ENCODE measurements at places on chromosomes 12 and 14. TPM values are rescaled to one million over a fixed set of nuclear protein-coding genes. Genes with fewer than 3 reads are reported as not detected.

- no peak for DNase-seq
Measured at GRCh38 chr14:28102001-28102400, 664.6 kb upstream of the FOXG1 start.

GRCh38 chr14:77102154-77102553 is 4.1 kb downstream of the CIPC start:
- no peak for DNase-seq

Gene CLEC4C
- not detected for polyA plus RNA-seq

Gene TRIAP1
- polyA plus RNA-seq: 41.3 TPM

Gene FAM181A
- not detected for polyA plus RNA-seq

Measured in renal pelvis (tissue), 12 donors.